ENCODE measurements at places on chromosomes 13 and 19. TPM values are rescaled to one million over a fixed set of nuclear protein-coding genes. Genes with fewer than 3 reads are reported as not detected.

AMH gene
- total RNA-seq: 1.7 TPM

GRCh38 chr19:35347171-35347929 lies at the start of gene FFAR1:
FFAR1 (plus strand) TSS chr19:35347902; CDS start chr19:35351552, 3,650 bp downstream.
- no peak for DNase-seq

LIPE gene
- 7.1 TPM for total RNA-seq

- no peak for DNase-seq
Measured at GRCh38 chr19:15680478-15681322, 7.8 kb downstream of the CYP4F12 start.

DNA sequence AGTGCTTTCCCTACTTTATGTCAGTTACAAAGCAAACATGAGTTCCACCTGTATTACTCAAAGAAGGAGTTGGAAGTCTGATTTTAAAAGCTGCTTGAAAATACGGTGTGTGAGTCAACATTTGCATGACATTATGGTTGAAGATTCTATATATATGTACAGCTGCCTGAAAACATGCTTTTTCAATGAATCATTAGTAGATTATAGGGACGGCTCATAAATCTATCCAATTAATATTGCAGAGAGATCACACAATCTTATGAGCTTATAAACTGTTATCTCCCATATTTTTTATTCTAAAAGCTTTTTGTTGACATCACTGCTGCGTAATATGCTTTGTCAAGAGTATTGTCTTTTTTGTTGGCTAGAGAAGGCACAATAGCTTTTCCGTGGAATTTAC lies 873.8 kb downstream of the SLITRK6 start:
- no peak for DNase-seq

PSG3 gene
- total RNA-seq: not detected

- DNase-seq: no peak
Measured at GRCh38 chr13:86937316-86937715, 733.9 kb upstream of the SLITRK5 start.

ZNF558 gene
- total RNA-seq: 17.2 TPM

DNA sequence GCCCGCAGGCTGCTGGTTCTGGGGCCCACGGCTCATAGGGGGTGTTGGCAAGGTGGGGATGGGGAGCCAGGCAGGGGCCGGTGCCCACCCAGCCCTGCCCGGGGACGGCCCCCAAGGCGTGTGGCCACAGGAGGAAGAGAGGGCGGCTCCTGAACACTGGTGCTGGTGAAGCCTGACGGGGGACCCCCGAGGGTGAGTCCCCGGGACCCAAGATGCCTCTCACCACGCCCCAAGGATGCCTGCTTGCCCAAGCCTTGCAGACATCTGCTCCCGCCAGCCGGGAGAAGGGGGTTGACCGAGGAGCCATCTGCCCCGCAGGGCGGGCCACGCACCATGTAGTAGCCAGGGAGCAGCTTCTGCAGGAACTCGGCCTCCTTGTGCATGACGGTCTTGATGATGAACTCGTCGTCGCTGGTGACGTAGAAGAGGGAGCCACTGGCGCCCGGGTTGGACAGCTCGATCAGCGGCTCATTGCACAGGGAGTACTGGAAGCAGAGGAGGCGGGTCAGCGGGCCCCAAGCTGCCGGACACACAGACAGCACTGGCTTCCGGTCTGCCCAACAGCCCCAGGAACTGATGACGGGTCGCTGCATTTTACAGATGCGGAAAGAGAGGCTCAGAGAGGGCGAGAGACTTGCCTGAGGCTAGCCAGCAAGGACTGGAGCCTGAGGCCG lies 29.6 kb upstream of the CACTIN start:
- DNase-seq: no peak

KBTBD6 gene
- total RNA-seq: 3.7 TPM

DNA sequence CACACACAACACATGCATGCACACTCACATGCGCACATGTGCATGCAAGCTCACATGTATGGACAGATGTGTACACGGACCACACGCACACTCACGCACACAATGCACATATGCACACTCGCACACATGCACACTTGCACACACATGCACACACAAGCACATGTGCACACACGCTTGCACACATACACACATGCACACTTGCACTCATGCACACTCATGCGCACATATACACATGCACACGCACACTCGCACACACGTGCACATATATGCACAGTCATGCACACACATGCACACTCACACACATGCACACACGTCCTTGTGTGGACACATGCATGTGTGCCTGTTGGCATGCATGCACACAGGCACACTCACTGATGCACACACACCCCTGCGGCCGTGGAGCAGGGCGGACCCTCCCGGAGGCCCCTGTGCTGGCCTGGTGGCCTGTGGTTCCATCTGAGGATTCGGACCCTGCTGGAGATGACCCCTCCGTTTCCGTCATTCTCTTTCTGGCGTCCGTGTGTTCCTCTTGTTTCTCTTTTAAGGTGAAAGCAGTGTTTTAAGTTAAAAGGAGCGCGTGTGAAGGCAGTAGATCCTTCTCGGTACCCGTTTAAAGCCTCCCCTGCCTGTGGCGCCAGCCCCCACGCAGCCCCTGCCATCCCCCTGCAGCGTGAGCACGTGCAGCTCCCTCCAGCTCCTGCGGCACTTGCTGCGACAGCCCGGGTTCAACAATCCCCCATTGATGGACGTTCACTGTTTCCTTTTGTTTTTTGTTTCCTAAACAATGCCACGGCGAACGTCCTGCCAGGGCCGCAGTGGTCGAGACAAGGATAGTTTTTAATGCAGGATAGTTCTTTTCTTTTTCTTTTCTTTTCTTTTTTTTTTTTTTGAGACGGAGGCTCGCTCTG lies 5.6 kb downstream of the NDUFS7 start:
- no peak for DNase-seq

CSNK1A1L gene
- not detected for total RNA-seq

- DNase-seq: no peak
Measured at GRCh38 chr19:54345938-54346386, 7.0 kb upstream of the LILRA4 start.

Data from left colon (tissue), 2 donors.